ENCODE measurements at places on chromosomes 1 and 21.

DNA sequence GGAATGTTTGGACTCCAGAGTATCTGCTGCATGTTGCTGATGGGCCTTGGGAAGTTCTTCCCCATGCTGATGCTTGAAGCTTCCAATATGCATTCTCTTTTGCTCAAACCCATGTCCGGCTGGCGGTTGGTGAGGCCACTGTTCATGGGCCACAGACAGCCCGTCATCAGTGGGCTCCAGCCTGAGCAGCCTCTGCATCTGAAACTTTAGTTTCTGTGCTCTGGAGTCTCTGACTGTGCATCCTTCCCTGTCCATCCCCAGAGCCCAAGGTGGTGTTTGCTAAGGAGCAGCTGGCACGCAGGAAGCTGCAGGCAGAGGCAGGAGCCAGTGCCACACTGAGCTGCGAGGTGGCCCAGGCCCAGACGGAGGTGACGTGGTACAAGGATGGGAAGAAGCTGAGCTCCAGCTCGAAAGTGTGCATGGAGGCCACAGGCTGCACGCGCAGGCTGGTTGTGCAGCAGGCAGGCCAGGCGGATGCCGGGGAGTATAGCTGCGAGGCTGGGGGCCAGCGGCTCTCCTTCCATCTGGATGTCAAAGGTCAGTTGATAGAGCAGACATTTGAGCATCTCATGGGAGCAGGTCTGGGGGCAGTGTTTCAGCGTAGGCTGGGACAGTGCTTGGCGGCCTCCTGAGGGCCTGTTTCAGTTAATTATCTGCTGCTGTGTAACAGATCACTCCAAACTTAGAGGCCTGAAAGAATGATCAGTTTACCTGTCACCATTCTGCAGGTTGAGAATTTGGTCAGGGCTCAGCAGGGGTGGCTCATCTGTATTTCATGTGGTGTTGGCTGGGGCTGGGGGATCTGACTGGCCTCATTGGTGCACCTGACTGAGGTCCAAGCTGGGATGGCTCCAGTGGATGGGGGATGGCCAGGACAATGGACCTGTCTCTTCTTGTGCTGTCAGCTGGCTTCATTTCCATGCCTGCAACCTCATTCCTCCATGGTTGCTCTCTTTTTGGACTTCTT is 16.6 kb downstream of the OBSCN start:
- no peak for DNase-seq

DNA sequence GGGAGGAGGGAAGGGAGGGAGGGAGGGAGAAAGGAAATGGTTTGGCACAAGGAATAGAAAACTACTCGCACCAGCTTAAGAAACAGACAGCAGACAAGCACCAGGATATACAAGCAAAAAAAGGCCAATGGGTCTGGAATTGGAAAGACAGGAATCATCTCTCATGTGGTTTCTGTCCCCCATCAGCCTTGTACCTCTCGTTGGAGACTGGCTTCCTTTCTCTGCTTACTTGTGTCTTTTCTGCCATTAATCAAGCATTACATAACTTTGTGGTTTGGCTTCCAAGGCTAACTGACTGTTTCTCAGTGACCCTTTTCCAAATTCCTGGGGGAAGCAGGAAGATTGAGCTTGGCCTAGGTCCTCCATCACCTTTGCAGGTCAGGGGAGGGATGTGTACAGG is 11.8 kb upstream of the RALGPS2 start:
- no peak for DNase-seq

GRCh38 chr1:58469016-58469415 is 77.5 kb downstream of the OMA1 start:
- no peak for DNase-seq

GRCh38 chr1:233759665-233760064 is 144.8 kb upstream of the SLC35F3 start:
- DNase-seq = no peak

DNA sequence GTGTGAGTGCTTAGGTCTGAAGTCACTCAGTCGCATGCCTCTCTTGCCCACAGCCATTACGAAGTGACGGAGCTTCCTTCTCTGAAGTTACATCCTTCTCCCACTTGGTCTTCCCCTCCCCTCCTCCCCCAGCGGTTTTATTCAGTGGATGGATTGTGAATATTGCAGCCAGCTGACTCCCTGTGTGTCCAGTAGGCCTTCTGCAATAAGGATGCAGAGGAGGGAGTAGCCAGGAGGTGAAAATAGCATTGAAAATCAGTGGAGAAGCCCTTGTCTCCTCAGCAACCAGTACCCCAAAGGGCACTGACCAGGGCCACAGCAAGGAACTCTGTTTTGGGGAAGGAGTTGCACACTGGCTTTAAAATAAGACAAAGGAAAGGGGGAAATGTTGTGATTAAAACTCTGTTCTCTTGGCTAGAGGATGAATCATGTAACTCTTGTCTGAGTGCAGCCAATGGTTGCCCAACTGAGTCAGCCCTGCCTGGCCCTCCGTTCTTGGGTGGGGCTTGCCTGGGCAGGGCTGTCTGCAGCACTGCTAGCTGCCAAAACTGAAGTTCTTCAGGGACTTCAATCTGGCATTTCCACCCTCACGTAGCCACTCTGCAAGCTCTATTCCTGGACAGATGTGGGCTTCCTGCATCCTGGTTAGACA is 4.3 kb downstream of the S100A10 start:
- no peak for DNase-seq
